ENCODE measurements at places on chromosomes 5 and 9. TPM values are rescaled to one million over a fixed set of nuclear protein-coding genes. Genes with fewer than 3 reads are reported as not detected.

DAP gene
- total RNA-seq, result 117 TPM

PCDHAC1 gene
- total RNA-seq, result 0.15 TPM

DNA sequence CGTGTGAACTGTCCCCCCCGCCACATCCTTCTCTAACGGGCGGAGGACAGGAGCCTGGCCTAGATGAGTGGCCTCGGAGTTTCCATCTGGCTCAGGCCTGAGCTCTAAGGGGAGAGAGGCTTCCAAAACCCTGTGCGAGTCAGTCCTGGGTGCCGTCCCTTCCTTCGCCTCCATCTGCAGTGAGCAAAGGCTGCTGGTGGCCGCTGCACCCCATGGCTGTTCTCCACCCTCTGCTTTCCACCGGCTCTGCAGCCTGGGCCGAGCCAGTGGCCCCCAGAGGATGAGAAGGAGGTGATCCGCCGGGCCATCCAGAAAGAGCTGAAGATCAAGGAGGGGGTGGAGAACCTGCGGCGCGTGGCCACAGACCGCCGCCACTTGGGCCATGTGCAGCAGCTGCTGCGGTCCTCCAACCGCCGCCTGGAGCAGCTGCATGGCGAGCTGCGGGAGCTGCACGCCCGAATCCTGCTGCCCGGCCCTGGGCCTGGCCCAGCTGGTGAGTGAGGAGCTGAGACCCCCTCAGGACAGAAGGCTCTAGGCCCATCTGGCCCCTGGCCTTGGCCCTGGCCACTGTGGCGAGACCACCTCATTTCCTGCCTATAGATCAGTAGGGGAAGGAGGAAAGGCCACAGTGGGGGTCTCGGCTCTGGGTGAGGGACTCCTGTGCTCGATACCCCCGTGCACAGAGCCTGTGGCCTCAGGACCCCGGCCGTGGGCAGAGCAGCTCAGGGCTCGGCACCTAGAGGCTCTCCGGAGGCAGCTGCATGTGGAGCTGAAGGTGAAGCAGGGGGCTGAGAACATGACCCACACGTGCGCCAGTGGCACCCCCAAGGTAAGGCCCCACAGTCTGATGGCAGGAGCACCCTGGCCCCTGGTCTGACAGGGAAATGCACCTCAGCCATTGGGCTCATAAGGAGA, 3.0 kb downstream of the PKN3 start:
- no peaks in the 10 kb centered on the region for H3K27me3 ChIP-seq
- peak; percentile 64 for DNase-seq
- no peak overlapping the region for H3K27ac ChIP-seq
- H3K36me3 ChIP-seq, result no peaks in the 10 kb centered on the region
- no peak overlapping the region for H3K4me3 ChIP-seq

DNA sequence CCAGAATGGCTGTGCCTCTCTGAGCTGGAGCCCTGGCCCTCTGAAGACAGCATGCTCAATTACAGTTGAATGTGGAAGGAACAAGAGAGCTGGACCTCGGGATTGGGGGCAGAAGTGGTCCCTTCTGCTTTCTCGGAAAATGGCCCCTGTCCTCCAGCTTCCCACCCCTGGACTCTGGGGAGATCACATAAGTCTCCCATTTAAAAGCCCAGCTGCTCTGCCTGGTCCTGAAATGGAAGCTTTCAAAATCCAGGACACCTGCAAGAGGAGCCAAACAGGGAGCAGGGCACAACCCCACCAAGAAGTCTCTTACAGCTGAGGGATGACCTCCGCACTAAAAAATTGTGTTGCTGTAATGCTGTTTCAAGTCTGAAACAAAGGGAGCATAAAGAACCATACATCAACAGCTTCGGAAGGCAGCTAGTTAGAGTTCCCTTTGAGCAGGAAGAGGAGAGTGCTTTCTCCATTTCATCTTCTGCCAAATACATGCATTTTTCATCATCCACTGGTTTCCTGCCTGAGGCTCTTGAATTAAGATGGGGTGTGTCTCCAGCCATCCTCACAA, 48.2 kb downstream of the TGFBI start:
- H3K27ac ChIP-seq, result no peak overlapping the region
- no peak overlapping the region for H3K4me3 ChIP-seq
- no peaks in the 10 kb centered on the region for H3K27me3 ChIP-seq
- no peak for DNase-seq

DNA sequence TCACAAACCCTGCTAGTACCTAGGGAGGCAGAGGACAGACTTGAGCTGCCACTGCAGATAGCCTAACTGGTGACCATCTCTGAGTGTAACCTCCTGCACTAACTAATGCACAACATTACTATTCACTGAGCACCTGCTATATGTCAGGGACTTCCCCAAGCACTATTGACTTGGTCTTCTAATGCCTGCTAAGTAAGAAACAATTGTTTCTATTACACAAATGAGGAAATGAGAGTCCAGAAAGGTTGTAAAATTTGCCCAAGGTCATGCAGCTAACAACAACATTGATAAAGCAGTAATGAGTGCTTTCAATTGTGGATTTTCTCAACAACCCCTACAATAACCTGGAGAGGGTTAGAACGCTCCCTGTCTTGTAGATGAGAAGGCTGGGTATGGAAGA, 183.7 kb downstream of the ZNF462 start:
- no peaks in the 10 kb centered on the region for H3K27me3 ChIP-seq
- no peak overlapping the region for H3K27ac ChIP-seq
- H3K36me3 ChIP-seq, result no peaks in the 10 kb centered on the region
- no peaks in the 10 kb centered on the region for H3K4me1 ChIP-seq

DNA sequence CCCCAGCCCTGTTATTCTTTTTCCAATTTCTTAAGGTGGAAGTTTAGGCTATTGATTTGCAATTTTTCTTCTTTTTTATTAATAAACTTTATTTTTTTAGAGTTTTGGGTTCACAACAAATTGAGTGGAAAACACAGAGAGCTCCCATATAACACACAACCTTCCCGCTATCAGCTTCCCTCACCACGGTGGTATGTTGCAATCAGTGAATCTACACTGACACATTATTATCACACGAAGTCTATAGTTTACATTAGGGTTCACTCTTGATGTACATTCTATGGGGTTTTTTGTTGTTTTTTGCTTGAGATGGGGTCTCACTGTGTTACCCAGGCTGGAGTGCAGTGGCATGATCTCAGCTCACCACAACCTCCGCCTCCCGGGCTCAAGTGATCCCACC, 4.8 kb upstream of the NFX1 start:
- no peaks in the 10 kb centered on the region for H3K27me3 ChIP-seq
- no peak for DNase-seq
- no peak overlapping the region for H3K4me3 ChIP-seq
- no peak overlapping the region for H3K27ac ChIP-seq
- H3K36me3 ChIP-seq, result no peaks in the 10 kb centered on the region

- no peaks in the 10 kb centered on the region for H3K36me3 ChIP-seq
- no peaks in the 10 kb centered on the region for H3K4me1 ChIP-seq
- no peak overlapping the region for H3K27ac ChIP-seq
- H3K4me3 ChIP-seq, result no peak overlapping the region
These were observed 267.6 kb downstream of the FAM170A start for GRCh38 chr5:119896826-119897536.

GRCh38 chr9:98751210-98751609, 42.5 kb upstream of the GABBR2 start:
- H3K27ac ChIP-seq, result no peak overlapping the region
- no peaks in the 10 kb centered on the region for H3K4me1 ChIP-seq
- no peak for DNase-seq
- H3K4me3 ChIP-seq, result no peak overlapping the region

DNA sequence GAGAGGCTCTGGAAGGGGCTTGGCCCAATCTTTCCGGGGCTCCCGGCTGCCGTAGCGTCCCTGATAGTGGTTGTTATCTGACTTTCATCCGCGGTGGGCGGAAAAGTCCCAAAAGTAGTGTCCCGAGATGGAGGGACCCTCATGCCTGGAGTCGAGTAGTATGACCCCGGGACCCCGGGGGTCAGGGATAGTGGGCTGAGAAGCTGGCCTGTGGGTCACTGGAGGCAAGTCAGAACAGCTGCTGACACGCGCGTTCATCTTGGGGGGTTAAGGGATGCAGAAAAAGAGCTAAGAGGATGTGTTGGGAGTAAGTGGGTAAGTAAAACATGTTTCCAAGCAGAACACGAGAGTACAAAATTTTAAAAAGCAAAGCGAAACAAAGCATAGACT, 123.4 kb downstream of the TMEM161B start:
- no peaks in the 10 kb centered on the region for H3K4me1 ChIP-seq
- no peak overlapping the region for H3K27ac ChIP-seq
- H3K27me3 ChIP-seq, result no peaks in the 10 kb centered on the region
- no peak for DNase-seq
- H3K4me3 ChIP-seq, result peak overlapping the region; percentile 0

- no peak for DNase-seq
- H3K36me3 ChIP-seq, result no peaks in the 10 kb centered on the region
- no peaks in the 10 kb centered on the region for H3K4me1 ChIP-seq
- no peak overlapping the region for H3K27ac ChIP-seq
- H3K27me3 ChIP-seq, result no peaks in the 10 kb centered on the region
These were observed 910.0 kb upstream of the WWC1 start for GRCh38 chr5:167381457-167381856.

- no peaks in the 10 kb centered on the region for H3K27me3 ChIP-seq
- H3K27ac ChIP-seq, result no peak overlapping the region
- H3K36me3 ChIP-seq, result no peaks in the 10 kb centered on the region
- no peak overlapping the region for H3K4me3 ChIP-seq
These were observed 336.4 kb upstream of the MPDZ start for GRCh38 chr9:13615660-13616490.

GRCh38 chr9:133673258-133673655, 37.1 kb downstream of the DBH start:
- DNase-seq, result no peak
- no peak overlapping the region for H3K4me3 ChIP-seq
- no peaks in the 10 kb centered on the region for H3K27me3 ChIP-seq
- H3K4me1 ChIP-seq, result no peaks in the 10 kb centered on the region
- no peaks in the 10 kb centered on the region for H3K36me3 ChIP-seq
- no peak overlapping the region for H3K27ac ChIP-seq

DNA sequence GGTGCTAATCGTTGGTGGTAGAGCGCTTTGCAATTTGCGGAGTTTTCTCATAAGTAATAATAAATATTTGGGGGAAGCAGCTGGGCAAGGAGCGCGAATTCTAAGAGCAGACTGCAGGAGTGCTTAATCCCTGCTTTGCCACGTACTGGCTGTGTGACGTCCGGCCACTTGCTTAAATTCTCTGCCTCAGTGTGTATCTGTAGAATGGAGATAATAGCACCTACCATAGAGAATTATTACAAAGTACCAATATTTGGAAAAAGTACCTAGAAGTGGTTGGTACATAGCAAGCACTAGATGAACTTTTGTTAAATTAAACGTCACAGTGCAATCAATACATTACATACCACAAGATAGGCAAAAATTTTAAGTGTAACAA, 598 bp upstream of the TMED7 start:
- no peaks in the 10 kb centered on the region for H3K27me3 ChIP-seq
- H3K4me1 ChIP-seq, result peaks cover 1% of the 10 kb centered on the region
- DNase-seq, result no peak

DNA sequence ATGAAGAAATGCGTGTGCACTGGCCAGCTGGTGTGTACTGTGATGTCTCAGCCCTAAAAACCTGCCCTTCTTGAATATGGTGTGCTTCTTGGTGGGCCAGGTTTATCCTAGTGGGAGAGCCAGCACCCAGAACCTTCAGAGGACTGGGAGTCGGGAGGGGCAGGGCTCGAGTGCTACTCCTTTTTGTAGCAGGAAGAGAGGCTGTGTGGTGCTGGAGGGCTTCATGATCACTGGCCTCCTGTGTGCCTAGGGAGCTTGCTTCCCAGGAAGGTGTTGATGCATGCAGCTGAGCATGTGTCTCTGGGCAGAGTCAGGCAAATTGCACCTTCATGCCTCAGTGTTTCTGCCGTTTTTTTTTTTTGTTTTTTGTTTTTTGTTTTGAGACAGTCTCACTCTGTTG, 20.0 kb downstream of the PHF2 start:
- no peak overlapping the region for H3K4me3 ChIP-seq
- H3K4me1 ChIP-seq, result no peaks in the 10 kb centered on the region
- H3K27me3 ChIP-seq, result no peaks in the 10 kb centered on the region
- H3K27ac ChIP-seq, result no peak overlapping the region
- no peaks in the 10 kb centered on the region for H3K36me3 ChIP-seq
- DNase-seq, result peak; percentile 48

- DNase-seq, result peak; percentile 49
- no peaks in the 10 kb centered on the region for H3K4me1 ChIP-seq
- H3K27ac ChIP-seq, result no peak overlapping the region
- no peaks in the 10 kb centered on the region for H3K27me3 ChIP-seq
- H3K4me3 ChIP-seq, result no peak overlapping the region
These were observed 128.1 kb downstream of the BARX1 start for GRCh38 chr9:93826905-93827544.

DNA sequence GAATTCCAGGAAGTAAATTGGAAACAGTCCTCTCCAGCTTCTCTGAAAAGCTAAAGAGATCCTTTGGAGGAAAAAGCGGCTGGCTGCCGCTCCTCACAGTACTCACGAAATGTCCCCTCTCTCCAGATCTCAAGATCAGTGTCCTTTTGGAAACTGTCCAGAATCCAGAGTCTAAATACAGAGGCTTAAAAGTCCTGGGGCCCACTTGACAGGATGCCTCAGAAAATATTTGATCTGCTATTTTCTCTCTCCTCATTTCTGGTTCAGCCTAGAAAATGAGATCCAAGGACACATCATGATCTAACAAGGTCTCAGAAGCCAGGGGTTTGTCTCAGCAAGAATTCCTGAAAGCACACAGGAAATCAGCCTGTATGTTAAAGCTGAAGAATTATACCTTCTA, 7.2 kb downstream of the C1QTNF2 start:
- no peak overlapping the region for H3K4me3 ChIP-seq
- H3K4me1 ChIP-seq, result peaks cover 10% of the 10 kb centered on the region
- H3K27ac ChIP-seq, result peak overlapping the region; percentile 73
- DNase-seq, result no peak
- H3K27me3 ChIP-seq, result no peaks in the 10 kb centered on the region
- no peaks in the 10 kb centered on the region for H3K36me3 ChIP-seq

GRCh38 chr5:171477101-171477500, 57.7 kb downstream of the FGF18 start:
- no peaks in the 10 kb centered on the region for H3K36me3 ChIP-seq
- no peak overlapping the region for H3K27ac ChIP-seq
- no peaks in the 10 kb centered on the region for H3K4me1 ChIP-seq
- H3K27me3 ChIP-seq, result no peaks in the 10 kb centered on the region
- H3K4me3 ChIP-seq, result no peak overlapping the region
- DNase-seq, result peak; percentile 1

DNA sequence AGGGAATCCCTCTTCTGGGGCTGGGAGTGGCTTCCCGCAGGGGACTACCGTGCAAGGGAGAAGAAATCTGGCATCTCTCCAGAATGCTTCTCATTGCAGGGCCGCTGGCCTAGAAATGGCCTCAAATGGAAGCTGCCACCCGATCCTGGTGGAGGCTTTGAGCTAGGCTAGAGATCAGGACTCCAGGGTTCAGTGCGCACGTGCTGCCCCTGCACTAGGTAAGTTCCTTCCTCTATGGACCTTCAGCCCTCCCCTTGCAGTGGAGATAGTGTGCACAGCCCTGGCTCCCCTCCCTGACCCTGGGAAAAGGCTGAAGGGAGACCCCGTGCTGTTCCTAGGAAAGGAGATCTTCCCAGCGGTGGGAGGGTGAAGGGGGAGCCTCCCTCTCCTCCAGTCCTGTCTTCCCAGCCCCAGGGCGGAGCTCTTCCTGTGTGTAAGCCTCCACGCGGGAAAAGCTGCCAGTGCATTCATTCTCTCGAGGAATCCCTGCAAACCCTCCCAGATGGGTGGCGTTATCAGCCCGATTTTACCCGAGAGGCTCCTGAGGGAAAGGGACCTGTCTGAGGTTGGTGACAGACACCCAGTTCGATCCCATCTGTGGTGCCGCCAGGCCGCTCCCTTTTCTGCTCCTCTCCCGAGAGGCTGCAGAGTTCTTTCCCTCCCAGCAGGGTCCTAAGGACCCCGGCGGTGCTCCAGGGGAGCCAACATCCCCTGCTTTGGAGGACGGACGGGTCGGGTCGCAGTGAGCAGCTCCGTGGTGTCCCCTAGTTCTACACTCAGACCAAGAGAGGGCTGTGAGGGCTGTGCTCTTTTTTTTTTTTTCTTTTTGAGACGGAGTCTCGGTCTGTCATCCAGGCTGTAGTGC, 1.4 kb upstream of the CERCAM start:
- no peaks in the 10 kb centered on the region for H3K4me1 ChIP-seq
- no peak overlapping the region for H3K4me3 ChIP-seq
- H3K27ac ChIP-seq, result no peak overlapping the region
- no peaks in the 10 kb centered on the region for H3K27me3 ChIP-seq
